Stimulated activated CD8-positive, alpha-beta memory T cell treated with anti-CD3 and anti-CD28 coated beads, Interleukin-2, amount 100 ng/mL, for 1 hour (primary cell): ENCODE measurements at places on chromosomes 3 and 15.

DNA sequence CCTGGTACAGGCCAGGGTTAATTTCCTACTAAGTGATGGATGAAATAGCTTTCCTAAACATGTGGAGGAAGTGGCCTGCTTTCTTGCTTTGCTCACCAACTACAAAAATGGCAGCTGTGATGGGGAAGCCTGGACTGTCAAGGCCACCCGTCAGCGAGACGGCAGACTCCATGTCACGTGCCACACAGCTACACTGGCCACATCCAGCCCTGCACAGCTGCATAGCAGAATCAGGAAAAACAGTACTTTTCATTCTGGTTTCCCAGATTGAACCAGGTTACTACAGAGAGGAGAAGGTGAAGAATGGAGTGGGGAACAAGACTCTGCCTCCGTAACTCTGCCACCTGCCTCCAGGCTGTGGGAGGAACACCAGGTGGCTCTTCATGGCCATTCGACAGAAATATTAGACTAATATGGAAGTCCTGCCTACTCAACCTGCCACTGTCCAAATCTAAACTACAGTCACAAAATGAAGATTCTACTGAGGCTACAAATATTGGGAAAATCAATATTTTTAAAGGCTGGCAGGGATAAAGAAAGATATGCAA, 174.3 kb downstream of the MAGI1 start:
- DNase-seq = no peak

DNA sequence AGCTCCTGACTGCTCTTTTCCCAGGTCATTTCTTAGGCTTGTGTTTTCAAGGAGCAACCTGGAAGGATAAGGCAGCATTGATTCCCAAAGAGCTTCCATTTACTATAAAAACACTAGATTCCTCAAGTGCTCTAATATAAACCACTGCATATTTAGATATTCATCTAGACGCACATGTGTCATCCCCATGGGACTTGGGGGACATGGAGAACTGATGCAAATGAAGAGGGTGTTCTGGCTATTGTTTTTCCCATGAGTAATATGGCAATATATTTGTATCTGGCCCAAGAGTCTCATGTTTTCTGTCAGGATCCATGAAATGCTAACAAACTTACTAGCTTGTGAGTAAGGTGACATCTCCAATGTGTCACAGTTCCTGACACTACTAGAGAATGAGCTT, 31.3 kb downstream of the HACD2 start:
- DNase-seq = no peak

DNA sequence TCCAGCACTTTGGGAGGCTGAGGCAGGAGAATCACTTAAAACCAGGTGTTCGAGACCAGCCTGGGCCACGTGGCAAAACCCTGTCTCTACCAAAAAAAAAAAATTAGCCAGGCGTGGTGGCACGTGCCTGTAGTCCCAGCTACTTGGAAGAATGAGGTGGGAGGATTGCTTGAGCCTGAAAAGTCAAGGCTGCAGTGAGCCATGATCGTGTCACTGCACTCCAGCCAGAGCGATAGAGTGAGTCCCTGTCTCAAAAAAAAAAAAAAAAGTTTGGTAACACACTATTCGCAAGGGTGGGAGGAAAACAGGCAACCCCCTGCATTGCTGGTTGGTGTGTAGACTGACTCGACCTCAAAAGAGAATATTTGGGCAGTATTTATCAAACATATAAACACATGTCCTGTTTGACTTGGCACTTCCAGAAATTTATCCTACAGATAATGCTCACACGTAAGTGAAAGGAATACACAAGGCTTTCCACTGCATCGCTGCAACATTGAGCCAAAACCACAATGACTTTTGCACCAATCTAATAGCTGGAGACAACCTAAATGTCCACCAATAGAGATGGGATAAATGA, 3.1 kb upstream of the ANPEP start:
- DNase-seq = no peak

DNA sequence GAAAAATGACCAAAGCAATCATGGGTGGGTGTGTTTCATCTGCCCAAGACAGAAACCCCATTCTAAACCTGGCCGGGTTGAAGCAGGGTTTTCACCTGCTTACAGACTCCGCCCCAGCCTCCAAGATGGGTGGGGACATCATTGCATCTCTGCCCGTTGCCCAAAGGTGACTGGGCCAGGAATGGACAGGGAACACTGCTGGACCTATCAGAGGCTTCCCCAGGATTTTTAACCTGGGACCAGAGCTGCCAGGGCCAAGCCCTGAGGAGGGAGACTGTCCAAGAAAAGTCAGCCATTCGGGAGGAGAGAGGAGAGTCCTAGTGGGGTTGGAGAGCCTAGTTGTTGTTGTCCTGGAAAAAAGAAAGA, 109.7 kb upstream of the ALDH1A3 start:
- DNase-seq = no peak

GRCh38 chr15:93378558-93378957, 289.5 kb upstream of the RGMA start:
- no peak for DNase-seq

GRCh38 chr3:134748698-134749097, 46.4 kb upstream of the EPHB1 start:
- no peak for DNase-seq

DNA sequence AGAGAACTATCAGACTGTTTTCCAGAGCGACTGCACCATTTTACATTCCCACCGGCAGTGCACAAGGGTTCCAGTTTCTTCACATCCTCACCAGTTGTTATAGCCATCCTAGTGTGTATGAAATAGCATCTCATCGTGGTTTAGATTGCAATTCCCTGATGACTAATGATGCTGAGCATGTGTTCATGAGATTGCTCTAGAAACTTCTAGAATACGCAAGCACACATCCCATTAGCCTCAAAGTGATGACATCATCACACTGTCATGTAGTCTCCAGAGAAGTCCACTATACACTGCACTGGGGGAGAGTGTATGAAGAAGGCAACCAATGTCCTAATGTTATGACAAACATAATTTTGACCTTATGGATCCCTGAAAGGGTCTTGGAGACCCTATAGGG, 30.1 kb downstream of the FBLN2 start:
- DNase-seq = no peak

DNA sequence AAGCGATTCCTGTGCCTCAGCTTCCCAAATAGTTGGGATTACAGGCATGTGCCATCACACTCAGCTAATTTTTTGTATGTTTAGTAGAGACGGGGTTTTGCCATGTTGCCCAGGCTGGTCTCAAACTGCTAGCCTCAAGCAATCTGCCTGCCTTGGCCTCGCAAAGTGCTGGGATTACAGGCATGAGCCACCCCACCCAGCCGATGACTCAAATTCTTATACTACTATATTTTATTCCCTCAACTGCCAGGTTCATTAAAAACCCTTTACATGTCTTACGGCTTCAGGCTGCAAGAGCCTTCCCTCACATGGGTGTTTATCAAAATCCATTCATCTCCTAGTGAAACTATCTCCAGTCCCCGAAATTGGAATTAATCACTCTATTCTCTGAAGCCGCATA, 63.4 kb downstream of the CBLB start:
- DNase-seq = no peak

GRCh38 chr15:77840991-77841775, 208.5 kb upstream of the LINGO1 start:
- no peak for DNase-seq

GRCh38 chr3:114506591-114507300, 212.9 kb downstream of the TIGIT start:
- no peak for DNase-seq

DNA sequence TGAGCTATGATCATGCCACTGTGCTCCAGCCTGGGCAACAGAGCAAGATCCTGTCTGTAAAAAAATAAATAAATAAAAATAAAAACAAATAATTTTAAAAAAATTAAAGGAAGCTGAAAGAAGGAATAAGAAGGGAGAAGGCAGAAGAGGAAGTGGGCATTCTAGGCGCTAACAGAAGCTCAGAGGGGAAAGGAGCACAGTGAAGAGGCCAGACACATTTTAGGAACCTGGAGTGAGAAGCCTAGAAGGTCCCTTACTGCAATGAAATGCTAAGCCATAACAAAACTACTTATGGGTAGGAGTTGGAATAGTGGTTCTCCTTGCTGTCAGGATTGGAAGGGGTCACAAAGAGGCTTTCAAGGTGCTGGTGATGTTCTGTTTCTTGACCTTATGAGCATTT, 64.0 kb downstream of the ITGB5 start:
- no peak for DNase-seq

- DNase-seq = no peak
Observed at GRCh38 chr3:52236424-52236886, 2.5 kb downstream of the TWF2 start.

DNA sequence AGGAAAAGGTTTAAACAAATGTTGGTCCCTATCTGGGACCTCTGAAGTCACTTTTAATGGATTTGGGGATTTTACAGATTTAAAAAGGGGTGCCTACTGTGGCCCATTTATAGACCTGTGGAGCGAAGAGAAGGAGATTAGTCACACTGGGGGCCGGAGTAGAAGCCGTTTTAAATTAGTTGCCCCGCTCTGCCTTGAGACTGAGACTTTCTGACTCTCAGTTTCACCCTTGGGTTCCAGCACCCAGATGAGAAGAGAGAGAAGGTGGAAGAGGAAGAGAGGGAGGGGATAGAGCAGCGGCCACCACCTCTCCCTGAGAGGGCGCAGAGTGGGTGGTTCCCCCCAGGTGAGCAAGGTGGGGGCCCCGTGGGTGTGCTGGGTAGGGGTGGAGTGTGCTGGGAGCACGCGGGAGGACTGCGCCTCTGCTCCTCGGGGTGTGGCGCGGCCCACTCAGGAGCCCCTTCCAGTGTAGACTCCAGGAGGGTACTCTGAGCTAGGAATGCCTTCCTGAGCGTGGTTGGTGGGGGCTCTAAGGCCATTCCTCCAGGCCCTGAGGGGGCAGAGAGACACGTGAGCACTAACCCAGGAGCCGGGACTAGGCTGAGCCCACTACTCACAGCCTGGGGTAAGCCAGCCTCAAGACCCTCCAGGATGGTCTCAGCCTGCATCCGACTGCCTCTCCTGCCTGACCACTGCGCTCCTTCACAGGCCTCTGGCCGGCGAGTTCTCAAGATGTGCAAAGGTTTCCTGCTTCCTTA, 32.6 kb upstream of the RAB6B start:
- DNase-seq = no peak

DNA sequence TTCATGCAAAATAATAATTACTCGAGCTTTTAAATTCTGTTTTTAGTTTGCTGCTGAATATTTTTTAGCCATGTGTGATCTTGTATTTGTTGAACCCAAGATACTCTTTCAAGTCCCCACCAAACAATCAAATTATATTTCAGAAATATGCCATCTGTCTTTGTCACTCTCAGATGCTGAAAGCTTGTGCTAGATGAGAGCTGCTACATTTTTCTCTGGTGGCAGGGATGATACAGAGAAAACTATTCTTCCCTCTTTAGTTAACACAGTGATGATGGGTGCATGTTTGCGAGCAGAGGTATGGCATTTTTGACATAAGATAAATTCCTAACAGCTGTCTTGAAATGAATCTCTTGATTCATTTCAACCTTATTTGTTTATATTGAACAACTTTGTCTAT, 100.6 kb upstream of the NPHP3 start:
- no peak for DNase-seq

DNA sequence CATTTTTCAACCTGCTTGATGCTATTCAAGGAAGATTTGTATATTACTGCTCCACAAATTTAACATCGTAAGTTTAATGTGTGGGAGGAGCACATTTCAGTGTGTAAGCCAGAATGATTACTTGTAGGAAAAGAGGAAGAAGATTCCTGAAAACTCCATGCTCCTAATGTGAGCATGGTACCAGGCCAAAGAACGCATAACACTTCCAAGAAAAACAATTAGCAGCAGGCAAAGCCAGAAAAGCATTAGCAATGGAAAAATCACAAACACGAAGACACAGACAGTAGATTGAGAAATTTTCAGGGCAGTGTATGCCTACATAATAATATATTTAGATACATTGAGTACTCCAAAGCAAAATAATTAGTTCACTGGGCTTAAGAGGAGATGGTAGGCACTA, 96.6 kb upstream of the CBLB start:
- DNase-seq = no peak

- DNase-seq = no peak
Observed at GRCh38 chr3:79885407-79885806, 117.6 kb upstream of the ROBO1 start.

DNA sequence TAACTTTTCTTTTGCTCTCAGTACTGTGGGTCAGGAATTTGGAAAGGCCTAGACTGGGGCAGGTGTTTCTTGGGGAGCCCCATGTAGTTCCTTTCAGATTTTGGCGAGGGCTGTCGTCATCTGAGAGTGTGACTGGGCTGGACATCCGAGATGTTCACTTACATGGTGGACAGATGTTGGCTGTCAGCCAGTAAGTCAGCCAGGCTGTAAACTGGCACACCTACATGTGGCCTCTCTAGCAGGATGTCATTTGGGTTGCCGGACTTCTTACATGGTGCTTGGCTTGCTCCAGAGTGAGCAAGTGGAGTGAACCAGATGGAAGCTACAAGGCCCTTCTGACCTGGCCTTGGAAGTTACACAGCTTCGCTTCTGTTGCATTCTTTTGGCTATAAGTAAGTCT, 20.7 kb downstream of the TATDN2 start:
- no peak for DNase-seq

DNA sequence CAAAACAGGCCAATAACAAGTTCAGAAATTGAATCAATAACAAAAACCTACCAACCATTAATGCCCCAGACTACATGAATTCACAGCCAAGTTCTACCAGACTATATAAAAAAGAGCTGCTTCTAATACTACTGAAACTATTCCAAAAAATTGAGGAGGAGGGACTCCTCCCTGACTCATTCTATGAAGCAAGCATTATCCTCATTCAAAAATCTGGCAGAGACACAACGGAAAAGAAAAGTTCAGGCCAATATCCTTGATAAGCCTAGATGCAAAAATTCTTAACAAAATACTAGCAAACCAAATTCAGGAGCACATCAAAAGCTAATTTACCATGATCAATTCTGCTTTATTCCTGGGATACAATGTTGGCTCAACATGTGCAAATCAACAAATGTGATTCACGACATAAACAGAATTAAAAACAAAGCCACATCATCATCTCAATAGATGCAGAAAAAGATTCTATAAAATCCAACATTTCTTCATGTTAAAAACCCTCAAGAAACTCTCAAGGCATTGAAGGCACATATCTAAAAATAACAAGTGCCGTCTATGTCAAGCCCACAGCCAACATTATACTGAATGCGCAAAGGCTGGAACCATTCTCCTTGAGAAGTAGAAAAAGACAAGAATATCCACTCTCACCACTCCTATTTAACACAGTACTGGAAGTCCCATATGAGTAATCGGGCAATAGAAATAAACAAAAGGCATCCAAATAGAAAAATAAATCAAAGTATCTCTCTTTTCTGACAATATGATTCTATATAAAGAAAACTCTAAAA, 573.6 kb upstream of the GRM7 start:
- no peak for DNase-seq

- no peak for DNase-seq
Observed at GRCh38 chr15:100809151-100809550, 70.5 kb upstream of the ALDH1A3 start.

- no peak for DNase-seq
Observed at GRCh38 chr3:76367281-76367680, 581.9 kb upstream of the ZNF717 start.

DNA sequence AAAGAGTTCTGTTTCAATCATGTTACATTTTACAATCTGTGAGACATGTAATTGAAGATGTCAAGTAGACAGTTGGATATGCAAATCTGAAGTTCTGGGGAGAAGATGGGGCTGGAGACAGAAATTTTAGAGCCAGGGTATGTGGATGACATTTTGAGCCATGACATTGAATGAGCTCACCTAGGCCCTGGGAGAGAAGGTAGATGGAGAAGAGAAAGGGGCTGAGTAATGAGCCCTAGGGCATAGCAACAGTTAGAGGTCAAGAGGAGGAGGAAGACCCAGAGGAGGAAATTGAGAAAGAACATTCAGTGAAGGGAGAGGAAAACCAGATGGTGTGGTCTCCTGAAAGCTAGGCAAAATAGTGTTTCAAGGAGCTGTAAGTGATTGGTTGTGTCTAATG, 15.3 kb downstream of the TMEM266 start:
- DNase-seq = no peak
